Right renal cortex interstitium (tissue), 3 donors: ENCODE measurements at places on chromosomes 11 and 22. TPM values are rescaled to one million over a fixed set of nuclear protein-coding genes. Genes with fewer than 3 reads are reported as not detected.

DNA sequence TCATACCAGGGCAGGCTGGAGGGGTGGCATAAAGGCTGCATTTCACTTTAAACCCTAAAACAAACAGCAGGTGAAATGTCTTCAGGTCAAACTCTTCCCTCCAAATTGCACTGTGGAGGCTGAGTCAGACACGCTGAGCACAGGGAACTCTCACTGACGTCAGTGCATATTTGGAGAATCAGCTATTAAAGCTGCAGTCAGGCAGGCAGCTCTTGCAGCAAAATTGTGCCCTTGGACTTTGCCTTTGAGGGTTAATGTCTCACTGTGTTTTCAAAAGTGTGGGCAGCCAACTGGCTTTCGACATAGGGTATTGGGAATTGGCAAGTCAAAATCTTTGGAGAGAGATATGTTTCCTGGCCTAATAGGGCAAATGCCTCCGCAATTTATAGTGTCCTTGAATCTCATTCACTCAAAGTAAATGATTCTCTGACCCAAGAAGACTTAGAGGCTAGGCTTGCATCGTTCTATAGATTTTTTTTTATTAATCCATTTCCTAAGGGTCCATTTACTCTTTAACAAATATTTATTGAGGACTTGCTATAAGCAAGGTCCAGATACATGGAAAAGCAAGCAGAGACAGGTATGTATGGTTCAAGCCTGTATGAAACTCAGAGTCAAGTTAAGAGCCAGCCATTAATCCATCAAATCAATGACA is 27.7 kb upstream of the SMCO4 start:
- DNase-seq = no peak

GRCh38 chr11:129960216-129961214 is 42.1 kb downstream of the PRDM10 start:
- no peak for DNase-seq

- DNase-seq = no peak
Observed at GRCh38 chr11:31651208-31651607, 141.6 kb downstream of the ELP4 start.

DNA sequence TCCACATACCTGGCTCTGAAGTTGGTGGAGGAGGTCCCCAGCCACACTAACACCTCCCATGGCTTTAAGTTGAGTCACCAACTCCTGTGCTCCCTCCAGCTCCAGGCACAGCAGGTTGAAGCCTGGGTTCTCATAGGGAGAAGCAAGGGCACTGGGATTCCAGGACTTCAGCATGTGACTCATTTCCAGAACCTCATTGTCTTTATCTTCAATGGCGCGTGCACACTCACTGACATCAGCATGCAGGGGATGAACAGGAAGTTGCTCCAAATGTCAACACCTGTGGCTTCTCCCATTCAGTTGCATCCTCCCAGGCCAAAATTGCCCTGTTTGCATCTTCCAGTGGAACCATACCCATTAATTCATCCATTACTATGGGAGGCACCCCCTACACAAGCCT is 5.8 kb upstream of the UBQLNL start:
- DNase-seq = no peak

- DNase-seq = no peak
Observed at GRCh38 chr11:125903711-125904659, at the start of gene DDX25. Gene DDX25 (plus strand): TSS chr11:125904508. CDS start chr11:125904518, 10 bp downstream.

GRCh38 chr11:72430741-72431570 is 3.4 kb downstream of the CLPB start:
- no peak for DNase-seq

- DNase-seq = no peak
Observed at GRCh38 chr11:23873406-23873805, 623.4 kb upstream of the LUZP2 start.

DNA sequence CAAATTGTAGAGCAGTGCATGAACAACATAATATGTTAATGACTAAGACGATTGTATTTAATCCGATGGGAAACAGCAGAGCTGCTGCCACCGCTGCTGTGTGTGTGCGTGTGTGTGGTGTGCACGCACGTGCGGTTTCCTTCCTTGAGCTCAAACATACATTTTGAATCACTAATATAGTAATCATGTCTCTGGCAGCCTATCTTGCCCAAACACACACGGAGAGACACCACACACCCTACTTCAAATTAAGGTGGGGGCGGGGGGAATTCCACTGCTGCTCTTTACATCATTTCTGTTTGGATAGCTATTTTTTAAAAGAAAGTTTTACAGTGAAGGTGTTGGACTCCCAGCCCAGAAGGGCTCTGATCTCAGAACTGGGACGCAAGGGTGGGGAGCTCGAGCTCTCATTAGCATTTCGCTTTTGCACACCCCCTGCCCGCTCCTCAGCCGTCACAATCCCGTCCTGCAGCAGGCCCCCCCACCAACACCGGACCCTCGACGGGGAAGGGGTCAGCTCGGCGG is 651 bp upstream of the FAM83F start:
- no peak for DNase-seq

DNA sequence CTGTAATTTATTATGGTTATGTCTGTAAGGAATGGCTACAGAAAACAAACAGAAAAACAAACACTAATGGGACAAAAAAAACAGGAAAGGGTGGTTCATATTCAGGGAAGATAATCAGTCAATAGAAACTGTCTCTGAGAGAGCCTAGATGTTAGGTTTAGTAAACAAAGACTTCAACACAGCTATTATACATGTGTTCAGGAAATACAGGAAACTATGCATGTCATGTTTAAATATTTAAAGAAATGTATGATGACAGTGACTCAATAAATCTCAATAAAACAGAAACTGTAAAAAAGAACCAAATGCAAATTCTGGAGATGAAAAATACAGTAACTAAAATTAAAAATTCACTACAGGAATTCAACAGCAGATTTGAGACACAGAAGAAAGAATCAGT is 76.0 kb downstream of the PACS1 start:
- DNase-seq = no peak

DNA sequence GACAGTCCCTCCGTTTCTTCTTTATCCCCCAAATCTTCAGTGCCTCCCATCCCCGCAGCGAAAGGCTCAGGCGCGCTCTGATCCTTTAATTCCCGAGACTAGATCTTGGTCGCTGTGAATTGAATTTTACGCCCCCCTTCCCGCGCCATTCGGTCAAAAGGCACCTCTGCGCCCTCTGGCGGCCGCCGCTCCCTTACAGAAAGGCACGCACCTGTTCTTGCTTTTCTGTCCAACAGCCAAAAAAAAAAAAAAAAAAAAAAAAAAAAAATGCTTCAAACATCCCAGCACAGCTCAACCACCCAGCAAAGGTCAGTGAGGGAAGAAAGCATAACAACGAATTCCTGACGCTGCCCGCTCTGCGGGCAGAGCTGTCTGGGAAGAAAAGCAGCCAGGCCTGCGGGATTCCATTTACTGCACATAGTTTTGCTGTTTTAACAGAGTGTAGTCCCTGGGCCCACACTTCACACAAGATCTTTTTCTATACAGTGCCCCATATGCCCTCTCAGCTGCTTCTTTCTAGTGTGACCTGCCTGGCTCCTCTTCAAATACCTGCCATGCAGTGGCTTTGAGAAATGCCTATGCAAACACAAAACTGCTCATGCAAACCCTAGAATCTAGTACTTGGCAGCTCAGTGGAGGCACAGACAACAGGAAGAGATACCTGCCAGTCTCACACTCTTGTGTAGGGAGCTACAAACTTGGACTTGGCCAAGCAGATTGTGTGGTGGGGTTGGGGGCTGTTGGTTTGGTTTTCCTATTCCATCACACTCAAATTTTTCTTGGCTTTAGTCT is 1.3 kb upstream of the ESAM start:
- no peak for DNase-seq

SLC22A12 gene
- polyA plus RNA-seq = 3.6 TPM
